A549 treated with CORT108297 at 1 μM for 4 hours (cell line): ENCODE measurements at places on chromosomes 1 and 21. TPM values are rescaled to one million over a fixed set of nuclear protein-coding genes. Genes with fewer than 3 reads are reported as not detected.

Gene PLEKHO1
- 8.0 to 10.9 TPM (median 9.4 TPM) in 5 replicates for total RNA-seq

Gene COL6A1
- total RNA-seq, result 15.9 to 22.6 TPM (median 19.6 TPM) in 5 replicates

Gene TPTE
- not detected in 5 replicates for total RNA-seq

Gene C1QC
- not detected in 5 replicates for total RNA-seq

Gene TRIM58
- total RNA-seq, result not detected in 5 replicates

Gene RAP1GAP
- total RNA-seq, result 9.9 to 13.5 TPM (median 12.8 TPM) in 5 replicates

Gene RGS13
- not detected in 5 replicates for total RNA-seq

Gene LCE3D
- total RNA-seq, result 0.44 to 1.3 TPM (median 0.64 TPM) in 5 replicates

Gene BATF3
- 20.0 to 35.4 TPM (median 33.7 TPM) in 5 replicates for total RNA-seq

Gene FCRL6
- not detected in 5 replicates for total RNA-seq

Gene NPHS2
- not detected in 5 replicates for total RNA-seq

Gene MTR
- total RNA-seq, result 4.2 to 7.2 TPM (median 6.1 TPM) in 5 replicates

Gene MR1
- total RNA-seq, result 5.9 to 8.4 TPM (median 7.1 TPM) in 5 replicates
